NCI-H1694 (cell line): ENCODE measurements at places on chromosomes 5 and 9.

- DNase-seq, result no peak
Observed at GRCh38 chr5:82476155-82476554, 198.0 kb upstream of the RPS23 start.

DNA sequence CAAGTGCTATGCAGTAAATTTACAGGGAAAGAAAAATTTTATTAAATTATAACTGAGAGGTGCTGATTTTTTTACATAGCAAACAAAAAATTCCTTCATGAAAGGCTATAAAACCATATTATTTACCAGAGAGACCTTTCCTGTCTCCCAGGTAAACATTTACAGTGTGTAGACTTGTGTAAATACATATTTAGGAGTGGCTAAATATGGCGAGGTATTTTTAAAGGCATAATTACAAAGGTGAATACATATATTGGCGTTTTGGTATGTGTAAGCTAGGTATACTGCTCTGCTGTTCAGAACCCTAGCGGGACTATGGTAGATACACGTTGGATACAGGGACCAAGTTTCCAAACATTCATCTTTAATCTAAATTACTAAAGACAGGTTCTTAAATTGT is 170.6 kb upstream of the MEF2C start:
- DNase-seq, result no peak

GRCh38 chr5:134647750-134648424 is 698 bp upstream of the SEC24A start:
- no peak for DNase-seq

DNA sequence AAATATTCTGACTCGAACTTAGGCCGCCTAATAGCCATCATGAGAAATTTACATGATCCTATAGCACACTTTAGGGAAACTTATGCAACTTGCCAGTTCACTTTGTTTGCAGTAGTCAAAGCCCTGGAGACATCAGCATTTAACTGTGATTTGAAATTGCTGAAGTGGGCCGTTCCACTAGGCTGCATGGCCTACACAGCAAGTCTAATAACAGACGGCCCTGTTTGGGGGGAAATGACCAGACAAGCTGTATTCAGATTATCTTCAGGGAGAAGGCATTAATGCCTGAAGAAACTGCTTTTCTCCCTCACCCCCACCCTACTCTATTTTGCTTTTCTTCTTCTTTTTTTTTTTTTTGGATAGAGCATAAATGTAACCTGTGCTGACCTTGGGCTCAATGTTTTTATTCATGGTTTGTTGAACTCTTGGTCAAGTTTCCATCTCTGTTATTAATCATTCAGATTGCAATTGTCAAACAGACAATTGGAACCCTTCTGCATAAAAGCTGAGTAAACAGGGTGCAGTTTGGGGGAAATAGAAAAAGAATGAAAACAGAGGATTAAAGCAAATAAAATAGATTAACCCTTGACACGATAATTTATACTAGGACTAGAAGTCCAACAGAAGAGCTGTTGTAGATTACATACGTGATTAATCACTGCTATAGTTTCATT is 1928.2 kb upstream of the WWC1 start:
- no peak for DNase-seq

DNA sequence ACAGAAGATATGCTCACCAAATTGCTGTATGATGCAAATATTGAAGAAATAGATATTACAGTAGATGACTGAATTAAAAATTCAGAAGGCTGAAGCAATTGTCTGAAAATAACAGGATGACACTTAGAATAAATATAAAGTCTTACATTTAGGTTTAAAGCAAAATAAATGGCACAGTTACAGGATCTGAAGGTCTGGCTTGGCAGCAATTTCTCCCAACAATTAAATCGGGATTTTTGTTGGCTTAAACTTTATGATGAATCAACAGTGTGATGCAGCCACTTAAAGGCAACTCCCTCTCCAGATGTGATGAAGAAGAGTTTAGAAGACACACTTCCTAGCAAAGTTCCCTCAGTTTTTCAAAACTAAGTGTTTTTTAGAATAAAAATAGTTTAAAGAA is 80.5 kb downstream of the NREP start:
- no peak for DNase-seq

DNA sequence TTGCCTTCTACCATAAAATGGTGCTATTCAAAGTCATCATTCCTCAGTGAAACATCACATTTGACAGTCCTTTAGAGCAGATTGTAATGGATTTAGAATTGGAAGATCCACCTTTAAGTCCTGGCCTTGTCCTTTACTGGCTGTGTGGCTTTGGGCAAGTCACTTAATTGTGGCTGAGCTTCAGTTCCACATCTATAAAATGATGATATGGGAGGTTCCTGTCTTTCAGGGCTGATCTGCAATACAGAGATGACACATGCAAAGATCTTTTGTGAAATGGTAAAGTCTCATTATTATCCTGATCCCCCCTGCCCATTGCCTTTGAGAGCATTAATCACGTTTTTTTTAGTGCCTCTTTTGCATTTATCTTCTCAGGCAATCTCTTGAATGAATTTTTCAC is 58.2 kb downstream of the ZFAND5 start:
- DNase-seq, result no peak

GRCh38 chr9:18542837-18543405 is 69.0 kb downstream of the ADAMTSL1 start:
- DNase-seq, result no peak

DNA sequence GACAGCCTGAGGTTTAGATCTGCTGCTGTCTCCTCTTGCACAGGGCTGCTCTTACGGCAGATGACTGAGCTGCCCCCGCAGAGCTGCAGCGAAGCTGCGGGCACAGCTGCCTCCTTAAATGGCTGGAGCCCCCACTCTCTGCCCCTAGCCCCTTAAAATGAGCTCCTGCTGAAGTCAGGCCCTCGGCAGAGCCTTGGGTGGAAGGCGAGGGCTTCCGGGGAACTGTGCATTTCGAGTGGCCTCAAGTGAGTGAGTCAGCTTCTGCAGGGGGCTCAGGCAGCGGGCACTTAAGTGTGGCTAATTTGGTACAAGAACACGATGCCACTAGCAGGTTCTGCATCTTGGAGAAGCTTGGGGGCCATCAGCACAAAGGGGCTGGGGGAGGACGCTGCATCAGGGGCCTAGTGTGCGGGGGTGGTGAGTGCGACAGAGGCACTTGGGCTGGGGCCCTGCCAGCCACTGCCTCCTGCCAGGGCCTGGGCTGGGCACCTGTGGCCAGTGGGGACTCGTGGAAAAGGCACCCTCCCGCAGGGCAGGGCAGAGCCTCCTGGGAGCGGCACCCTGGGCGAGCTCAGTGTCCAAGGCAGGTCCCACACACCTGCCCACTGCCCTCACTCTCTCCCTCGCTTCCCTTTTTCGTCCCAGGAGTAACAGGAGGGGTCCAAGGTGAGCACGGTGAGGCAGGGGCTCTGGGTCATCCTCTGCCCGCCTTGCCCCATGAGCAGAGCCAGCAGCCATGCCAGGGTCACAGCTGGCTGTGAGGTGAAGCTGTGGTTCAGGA is 28.8 kb upstream of the RNU6ATAC start:
- no peak for DNase-seq

GRCh38 chr9:107751567-107752210 is 262.1 kb upstream of the KLF4 start:
- no peak for DNase-seq

DNA sequence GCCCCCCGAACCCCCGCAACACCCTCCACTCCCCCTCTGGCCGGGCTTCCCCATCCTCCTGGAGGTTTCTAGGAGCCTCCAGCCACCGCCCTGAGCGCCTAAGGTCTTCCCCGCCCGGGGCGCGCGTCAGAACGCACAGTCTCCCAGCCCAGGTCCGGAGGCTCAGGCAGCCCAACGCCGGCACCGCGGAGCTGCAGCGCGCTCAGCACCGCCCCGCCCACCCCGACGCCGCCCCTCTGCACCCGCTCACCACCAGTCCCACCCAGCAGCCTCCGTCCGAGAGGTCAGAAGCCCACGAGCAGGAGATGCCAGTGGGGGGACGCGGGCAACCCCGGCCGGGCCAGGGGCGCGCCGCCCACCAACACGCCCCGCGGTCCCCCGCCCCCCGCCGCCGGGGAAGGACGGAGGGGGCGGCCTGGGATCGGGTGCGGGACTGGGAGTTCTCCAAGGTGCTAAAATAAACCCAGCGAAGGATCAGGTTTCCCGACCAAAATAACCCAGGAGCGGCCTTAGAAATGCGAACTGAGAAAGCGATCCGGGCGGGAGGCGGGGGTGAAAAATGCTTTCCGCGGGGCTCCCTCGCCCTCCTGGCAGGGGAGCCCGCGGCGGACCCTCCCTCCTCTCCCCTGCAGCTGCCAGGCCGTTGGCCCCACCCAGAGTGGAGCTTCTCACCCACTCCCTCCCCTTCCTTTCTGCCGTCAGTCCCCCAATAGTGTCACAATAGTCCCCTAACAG is 6.5 kb upstream of the FAM78A start:
- DNase-seq, result no peak

DNA sequence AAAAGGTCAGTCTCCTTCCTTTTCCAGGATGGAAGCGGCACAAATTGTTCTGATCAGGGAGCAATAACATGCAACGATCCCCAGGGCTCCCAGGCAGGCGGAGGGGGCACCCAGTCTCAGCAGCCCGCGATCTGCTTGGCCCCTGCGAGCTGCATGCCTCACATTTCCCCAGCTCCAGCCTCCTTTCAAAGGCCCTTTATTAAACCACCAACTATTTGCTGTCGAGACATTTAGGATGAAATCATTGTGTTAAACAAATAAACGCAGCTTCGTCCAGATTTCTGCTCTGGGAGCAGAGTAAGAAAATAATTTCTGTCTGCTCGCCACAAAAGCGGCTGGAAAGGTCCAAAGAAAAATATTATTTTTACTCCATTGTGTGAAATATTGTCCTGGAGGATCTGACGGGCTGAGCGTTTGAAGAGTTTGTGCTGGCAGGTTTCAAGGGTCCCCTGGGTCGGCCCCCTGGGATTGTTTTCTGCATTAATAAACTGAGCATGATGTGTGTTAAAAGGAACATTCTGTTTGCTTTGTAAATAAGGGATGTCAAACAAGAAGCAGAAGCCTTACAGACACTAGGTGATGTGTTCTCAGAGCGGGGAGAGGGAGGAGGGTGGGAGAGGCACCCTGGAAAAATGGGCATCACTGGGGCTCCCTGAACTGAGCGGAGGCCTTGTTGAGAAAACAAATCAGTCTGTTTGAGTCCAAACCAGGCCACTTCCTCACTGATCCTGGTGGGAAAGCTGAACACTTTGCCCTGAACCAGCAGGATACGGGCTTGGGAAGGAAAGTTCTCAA is 110.1 kb downstream of the FOXD1 start:
- DNase-seq, result no peak

GRCh38 chr5:38534156-38534453 is 22.3 kb downstream of the LIFR start:
- DNase-seq, result no peak

DNA sequence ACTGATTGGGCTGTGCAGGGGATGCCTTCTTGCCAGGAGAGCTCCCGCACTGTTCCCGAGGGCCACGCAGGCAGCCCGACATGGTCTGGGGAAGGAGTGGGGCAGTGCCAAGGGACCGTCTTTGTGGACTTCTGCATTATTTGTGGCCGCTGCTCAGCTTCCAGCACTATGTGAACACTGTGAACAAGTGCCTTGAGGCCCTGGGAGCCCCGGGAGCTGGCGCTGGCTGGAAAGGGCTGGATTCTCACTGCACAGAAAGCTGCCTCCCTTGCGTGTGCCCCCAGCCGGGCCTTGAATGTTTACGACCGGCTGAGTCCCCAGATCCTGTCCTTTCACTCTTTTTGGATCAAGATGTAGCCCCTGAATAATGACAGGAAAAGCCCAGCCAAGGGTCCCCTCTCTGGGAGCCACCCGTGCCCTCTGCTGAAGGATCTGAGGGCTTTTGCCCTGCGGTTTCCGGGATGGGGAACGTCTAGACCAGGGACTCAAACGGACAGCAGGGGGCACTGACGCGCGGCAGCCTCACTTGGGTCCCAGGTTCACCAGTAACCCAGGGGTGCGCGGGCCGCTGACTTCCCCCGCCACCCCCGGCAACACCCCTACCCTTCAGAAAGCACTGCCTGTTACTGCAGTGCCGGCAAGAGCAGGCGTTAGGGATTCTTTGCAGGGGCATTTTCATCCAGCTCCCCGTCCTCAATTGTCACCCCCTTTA is 98.9 kb upstream of the FCN2 start:
- DNase-seq, result no peak

GRCh38 chr9:5832071-5832537 is 813 bp downstream of the ERMP1 start:
- no peak for DNase-seq

DNA sequence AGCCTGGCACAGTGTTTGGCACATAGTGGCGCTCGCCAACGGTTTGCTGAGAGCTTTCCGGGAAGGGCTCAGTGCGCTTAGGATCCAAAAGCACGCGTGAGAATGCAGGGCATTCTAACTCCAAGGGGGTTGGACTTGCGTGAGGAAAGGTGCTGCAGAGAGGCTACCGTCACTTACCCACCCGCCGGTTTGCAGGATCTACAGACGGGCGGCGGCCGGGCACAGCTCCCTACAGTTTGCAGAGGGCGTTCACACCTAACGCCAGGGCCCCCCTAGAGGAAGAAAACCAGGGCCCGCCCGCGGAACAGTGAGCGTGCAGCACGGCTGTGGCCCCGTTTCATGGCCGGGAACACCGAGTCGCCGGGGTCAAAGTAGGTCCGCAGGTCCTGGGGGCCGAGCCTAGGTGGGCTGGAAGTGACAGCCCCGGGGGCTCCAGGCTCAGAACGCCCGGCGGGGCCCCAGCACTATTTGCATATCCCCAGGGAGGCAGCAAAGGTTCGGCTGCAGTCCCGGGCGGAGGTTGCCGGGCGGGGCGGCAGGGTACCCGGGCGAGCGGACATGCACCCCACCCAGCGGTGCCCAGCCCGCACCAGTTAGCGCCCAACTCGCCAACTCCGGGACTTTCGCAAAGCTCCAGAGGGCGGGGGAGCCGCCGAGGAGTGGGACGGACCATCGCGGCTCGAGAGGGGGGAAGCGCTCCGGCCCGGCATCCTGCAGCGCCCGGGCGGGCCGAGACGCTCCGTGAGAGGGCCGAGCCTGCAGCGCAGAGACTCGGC is 526 bp upstream of the GALNT10 start:
- DNase-seq, result no peak

- DNase-seq, result no peak
Observed at GRCh38 chr9:84394036-84394435, 53.5 kb upstream of the SLC28A3 start.

GRCh38 chr5:38404667-38405276 is 146.4 kb downstream of the EGFLAM start:
- DNase-seq, result no peak

DNA sequence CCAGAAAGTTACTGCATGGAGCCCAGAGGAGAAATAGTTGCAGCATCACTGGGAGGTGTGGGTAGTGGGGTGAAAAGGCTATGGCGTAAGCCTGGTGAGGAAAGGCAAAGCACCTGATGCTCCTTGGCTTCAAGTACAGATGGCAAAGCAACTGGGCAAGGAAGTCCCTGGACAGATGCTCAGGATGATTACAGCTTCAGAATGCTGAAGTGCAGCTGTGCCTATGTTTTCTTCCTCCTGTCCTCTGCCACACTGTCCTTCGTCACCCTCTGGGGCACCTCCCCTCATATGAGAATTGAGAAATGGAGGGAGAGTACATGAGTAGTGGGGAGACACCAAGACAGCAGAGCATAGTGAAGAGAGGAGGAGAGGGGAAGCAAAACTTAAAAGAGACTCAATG is 328.0 kb downstream of the PDE4D start:
- DNase-seq, result no peak

- DNase-seq, result no peak
Observed at GRCh38 chr5:20497356-20497755, 509.4 kb upstream of the CDH18 start.
